ENCODE measurements at places on chromosomes 12 and 14.

DNA sequence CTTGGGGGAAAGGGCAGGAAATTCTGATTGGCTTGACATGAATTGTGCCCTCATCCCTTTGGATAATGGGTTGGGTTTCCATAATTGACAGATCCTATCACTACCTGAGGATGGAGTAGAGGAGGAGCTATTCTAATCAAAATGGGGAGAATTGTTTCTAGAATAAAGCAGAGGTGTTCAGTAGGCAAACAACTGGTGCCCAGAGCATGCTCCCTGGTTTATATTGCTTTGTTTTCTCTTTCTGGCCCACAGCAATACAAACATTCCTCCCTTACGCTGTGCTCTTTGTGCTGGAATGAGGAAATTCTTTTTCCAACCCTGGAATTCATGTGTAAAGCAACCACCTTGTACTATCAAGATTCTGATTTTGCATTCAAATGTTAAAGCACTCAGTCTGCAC lies 147.4 kb downstream of the RASSF9 start:
- no peak for DNase-seq

- DNase-seq: no peak
Measured at GRCh38 chr14:67232621-67233020, 8.6 kb upstream of the PALS1 start.

DNA sequence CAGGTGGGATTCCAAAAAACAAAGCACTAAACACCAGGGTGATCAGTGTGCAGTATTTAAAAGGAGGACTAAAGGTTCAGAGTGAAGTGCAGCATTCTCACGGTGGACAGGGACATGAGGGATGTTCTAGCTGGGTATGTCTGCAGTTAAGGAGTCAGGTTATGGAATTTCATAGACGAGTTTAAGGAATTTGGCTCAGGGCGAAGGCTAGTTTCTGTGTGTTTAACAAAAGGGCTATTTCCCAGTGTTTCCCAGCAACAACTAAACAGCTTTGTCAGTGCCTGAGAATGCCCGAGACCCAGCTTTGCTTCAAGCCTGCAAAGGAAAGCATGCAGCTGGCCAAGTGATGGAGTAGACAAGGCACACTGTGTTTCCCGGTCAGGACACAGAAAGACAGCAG lies 7.0 kb downstream of the KRT1 start:
- DNase-seq: no peak

GRCh38 chr14:34776611-34777010 lies 62.2 kb upstream of the CFL2 start:
- no peak for DNase-seq

- peak; percentile 68 for DNase-seq
Measured at GRCh38 chr12:68259318-68259940, 6.0 kb upstream of the IL22 start.

DNA sequence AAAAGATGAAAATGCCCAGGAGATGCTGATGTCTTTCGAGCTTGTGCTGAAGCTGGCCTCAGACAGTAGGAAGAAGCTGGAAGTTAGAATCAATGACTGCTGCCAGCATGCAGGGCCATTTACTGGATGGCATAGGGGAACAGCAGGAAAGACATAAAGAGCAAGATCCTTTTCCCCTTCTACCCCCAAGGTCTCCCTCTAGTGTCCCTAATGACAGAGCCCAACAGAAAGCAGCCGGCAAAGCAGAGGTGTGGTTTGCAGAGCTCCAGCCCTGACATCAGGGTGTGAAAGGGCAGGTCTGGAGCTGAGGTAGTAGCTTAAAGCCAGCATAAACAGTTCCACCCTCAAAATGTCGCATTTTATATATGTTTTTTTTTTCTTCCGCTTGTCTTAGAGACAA lies 1560.7 kb upstream of the TMEM132C start:
- no peak for DNase-seq

DNA sequence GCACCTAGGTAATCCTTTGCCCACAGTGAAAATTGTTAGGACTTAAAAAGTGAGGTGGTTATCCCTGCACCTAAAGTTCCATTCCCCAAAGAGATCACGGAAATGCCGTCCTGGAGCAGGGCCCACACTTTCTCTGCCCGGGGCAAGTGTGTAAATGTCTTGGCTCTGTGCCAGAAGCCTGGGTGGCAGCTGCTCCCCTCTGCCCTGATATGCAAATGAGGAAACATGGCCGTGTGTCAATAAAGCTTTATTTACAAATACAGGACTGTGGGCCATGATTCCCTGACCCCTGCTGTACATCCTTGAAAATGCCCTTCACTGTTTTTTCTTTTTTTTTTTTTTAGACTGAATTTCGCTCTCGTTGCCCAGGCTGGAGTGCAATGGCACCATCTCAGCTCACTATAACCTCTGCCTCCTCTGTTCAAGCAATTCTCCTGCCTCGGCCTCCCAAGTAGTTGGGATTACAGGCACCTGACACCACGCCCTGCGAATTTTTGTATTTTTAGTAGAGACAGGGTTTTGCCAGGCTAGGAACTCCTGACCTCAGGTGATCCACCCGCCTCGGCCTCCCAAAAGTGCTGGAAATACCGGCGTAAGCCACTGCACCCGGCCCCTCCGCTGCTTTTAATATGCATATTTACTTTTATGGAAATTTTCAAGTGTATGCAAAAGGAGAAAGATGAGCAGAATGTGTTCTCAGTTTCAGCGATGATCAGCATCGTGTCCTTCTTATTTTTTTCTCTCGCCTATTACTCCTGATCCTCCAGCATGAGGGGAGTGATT lies 75.5 kb downstream of the GALNT9 start:
- no peak for DNase-seq

DNA sequence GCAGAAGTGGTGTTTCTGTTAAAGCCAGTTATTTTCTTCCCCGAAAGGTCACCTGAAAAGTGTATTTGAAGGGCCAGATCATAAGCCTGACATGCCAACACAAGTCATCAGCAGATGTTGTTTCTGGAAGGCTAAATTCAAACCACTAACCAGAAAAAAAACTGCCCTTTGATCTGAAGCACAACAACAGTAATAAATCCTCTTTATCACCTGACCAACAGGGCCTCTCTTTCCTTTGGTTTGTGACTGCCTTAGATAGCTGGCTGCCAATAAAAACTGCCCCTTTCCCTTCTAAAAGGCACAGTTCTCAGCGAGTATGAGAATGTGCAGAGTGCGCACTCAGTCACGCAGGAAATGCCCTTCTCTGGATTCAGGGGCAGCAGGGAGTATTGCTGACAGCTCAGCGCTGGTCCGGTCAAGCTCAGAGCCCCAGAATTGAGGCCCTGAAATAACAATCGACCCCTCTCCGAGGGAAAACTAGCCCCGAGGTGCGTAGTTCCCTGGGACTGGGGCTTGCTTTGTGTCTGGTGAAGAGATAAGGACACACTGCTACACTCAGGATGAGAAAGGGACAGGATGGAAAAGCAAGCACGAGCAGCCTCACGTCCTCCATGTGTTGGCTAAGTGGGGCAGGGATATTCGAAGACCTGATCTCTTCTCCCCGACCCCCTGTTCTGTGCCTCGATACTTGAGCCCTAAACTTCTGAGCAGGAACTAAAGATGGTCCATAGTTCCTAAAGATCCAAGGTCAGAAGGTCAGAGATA lies 184.2 kb upstream of the GZMB start:
- no peak for DNase-seq

- DNase-seq: peak; percentile 1
Measured at GRCh38 chr14:97976861-97977260, 1179.7 kb downstream of the VRK1 start.

DNA sequence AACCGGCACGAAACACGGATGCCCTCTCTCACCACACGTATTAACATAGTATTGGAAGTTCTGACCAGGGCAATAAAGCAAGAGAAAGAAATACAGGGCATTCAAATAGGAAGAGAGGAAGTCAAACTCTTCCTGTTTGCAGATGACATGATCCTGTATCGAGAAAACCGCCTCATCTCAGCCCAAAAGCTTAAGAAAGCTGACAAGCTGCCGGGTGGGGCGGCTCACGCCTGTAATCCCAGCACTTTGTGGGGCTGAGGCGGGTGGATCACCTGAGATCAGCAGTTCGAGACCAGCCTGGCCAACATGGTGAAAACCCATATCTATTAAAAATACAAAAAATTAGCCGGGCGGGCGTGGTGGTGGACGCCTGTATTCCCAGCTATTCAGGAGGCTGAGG lies 17.7 kb downstream of the OR6S1 start:
- DNase-seq: no peak

DNA sequence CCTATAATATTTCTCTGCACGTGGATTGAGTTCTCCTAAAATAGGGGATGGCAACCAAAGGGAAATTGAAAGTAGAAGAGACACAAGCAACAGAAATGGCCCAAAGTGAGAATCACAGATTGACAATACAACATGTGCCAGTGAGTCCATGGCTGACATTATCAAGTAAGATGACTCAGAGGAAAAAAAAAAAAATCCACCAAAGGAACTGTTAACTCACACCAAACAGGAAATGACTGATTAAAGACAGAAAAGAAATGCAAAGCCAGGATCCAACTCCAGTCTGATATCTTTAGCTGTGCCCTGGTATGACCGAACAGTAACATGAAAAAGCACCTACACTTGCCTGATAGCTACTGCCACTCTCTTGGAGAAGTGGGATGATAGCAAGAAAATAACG lies 485.0 kb downstream of the PRKD1 start:
- peak; percentile 42 for DNase-seq

GRCh38 chr12:89316705-89317139 lies 35.6 kb downstream of the DUSP6 start:
- no peak for DNase-seq

GRCh38 chr12:4867384-4867783 lies 42.3 kb upstream of the KCNA1 start:
- DNase-seq: no peak

- DNase-seq: no peak
Measured at GRCh38 chr12:73159954-73160353, 887.8 kb downstream of the TRHDE start.

- DNase-seq: no peak
Measured at GRCh38 chr12:112887550-112887949, 19.2 kb upstream of the OAS1 start.

DNA sequence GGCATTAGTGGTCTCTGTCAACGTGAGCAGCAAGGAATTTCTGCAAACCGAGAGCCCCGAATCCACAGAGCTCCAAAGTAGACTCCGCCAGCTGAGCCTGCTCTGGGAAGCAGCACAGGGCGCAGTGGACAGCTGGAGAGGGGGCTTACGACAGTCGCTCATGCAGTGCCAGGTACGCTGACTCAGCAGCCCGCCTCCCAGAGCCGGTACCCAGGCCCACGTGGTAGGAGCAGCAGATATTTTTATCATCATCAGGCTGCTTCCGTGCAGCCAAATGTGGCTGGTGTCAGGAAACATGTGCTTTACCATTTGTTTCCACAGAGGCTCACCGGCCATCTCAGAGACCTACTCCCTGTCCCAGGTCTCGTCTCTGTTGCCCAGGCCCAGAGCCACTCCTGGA lies 73.7 kb downstream of the ESR2 start:
- DNase-seq: no peak

GRCh38 chr14:64708148-64709004 lies 4.2 kb downstream of the PLEKHG3 start:
- no peak for DNase-seq

GRCh38 chr14:73728717-73729330 lies 14.6 kb upstream of the PNMA1 start:
- peak; percentile 69 for DNase-seq

DNA sequence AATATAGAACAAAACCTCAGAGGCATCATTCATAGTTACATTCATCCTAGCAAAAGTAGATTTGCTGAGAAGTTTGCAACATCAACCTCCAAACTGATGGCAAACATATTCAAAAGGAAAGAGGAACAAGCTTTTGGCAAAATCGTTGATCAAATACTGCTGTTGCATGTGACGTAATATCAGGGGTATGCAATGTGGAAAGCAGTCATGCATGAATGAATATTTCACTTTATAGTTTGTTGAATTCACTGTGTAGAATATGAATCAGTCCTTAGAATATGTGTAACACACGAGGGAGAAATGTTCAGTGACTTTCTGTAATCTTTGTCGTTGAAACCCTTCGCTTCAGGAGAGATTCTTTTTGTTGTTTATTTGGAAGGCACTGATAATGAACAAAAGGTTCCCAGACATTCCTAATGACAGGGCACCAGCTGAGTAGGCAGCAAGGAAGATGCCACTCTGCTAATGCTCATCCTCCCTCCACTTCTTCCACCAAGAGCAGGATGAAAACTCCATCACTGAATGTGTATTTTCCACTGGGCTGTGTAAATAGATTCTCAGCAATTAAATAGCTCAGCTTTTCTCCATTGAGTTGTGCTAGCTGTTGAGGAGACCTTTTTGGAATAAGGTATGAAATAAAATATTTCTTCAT lies 126.1 kb downstream of the PELI2 start:
- DNase-seq: peak; percentile 94

- DNase-seq: no peak
Measured at GRCh38 chr14:21258889-21259787, 10.1 kb downstream of the HNRNPC start.

DNA sequence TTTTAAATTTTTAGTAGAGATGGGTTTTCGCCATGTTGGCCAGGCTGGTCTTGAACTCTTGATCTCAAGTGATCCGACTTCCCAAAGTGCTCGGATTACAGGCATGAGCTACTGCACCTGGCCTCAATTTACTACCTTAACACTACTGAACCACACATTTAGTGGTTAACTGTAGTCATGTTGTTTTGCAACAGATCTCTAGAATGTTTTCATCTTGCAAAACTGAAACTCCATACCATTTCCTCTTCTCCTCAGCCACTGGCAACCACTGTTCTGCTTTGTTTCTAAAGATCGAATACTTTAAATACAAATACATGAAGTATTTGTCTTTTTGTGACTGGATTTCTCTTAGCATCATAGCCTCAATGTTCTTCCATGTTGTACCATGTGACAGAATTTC lies 15.4 kb upstream of the SMCO2 start:
- DNase-seq: peak; percentile 3

DNA sequence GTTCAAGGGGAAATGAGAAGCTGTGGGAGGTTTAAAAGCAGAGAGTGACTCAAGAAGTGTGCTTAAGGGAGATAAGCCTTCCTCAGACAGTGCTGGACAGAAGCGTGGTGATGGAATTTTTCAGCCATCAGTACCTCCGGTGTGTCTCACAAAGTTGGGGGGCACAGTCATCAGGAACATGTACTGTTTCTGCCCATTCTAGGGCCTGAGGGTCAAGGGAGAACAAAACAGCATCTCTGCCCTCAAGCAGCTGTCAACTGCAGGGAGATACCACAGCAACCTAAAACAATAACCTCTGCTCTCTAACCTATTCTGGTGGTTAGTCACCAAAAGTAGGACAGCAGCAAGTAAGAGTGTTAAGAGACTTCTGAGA lies 2.0 kb upstream of the STON2 start:
- DNase-seq: peak; percentile 19

Data from AG10803 (cell line).